ENCODE measurements at places on chromosomes 3 and 15. TPM values are rescaled to one million over a fixed set of nuclear protein-coding genes. Genes with fewer than 3 reads are reported as not detected.

MCTP2 gene
- polyA plus RNA-seq: not detected

TADA3 gene
- 75.7 TPM for polyA plus RNA-seq

GRCh38 chr3:94928921-94929320, 866.1 kb downstream of the NSUN3 start:
- DNase-seq: no peak

CYP8B1 gene
- not detected for polyA plus RNA-seq

RTP1 gene
- not detected for polyA plus RNA-seq

SNURF gene
- polyA plus RNA-seq: 2.2 TPM

PLSCR5 gene
- not detected for polyA plus RNA-seq

All from psoas muscle (tissue), 8 donors.